ENCODE measurements at places on chromosomes 13 and 19.
A peak's percentile ranks its signal among the peaks of the same experiment; 100 is the strongest.

GRCh38 chr19:12784394-12784870 lies 6.9 kb upstream of the JUNB start:
- no peaks in the 10 kb centered on the region for H3K36me3 ChIP-seq
- no peak overlapping the region for H3K27ac ChIP-seq
- no peaks in the 10 kb centered on the region for H3K27me3 ChIP-seq
- DNase-seq: no peak
- H3K4me1 ChIP-seq: peaks cover 13% of the 10 kb centered on the region
- H3K4me3 ChIP-seq: no peak overlapping the region

DNA sequence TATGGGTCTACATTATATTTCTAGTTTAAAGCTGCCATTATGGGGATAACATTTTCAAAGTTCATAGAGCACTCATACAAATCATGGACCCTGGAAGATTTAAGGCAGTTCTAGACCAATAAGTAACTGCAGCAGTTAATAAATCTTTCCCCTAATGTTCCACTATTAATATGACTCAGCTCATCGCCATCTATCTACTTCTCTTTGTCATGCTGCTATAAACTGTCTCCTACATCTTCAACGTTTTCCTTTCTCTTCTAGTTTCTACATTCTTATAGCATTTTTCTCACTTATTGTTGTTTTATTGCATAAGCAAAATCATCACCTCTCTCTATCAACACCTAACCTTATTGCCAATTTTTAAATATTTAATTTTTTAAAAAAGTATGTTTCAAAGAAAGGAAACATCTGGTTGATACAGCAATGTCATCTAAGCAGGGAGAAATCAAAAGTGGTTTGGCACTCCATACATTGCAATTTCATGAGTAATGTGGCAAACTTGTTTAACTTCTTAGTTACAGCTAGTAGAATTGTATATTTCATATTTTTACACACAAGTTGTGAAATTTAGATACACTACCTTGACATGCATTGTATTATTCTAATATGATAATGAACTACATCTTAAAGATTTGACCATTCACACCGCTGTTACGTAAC lies 1500.4 kb upstream of the MIR17HG start:
- no peaks in the 10 kb centered on the region for H3K27me3 ChIP-seq
- H3K4me3 ChIP-seq: no peak overlapping the region
- H3K27ac ChIP-seq: no peak overlapping the region
- no peaks in the 10 kb centered on the region for H3K36me3 ChIP-seq
- no peak for DNase-seq
- H3K4me1 ChIP-seq: no peaks in the 10 kb centered on the region

DNA sequence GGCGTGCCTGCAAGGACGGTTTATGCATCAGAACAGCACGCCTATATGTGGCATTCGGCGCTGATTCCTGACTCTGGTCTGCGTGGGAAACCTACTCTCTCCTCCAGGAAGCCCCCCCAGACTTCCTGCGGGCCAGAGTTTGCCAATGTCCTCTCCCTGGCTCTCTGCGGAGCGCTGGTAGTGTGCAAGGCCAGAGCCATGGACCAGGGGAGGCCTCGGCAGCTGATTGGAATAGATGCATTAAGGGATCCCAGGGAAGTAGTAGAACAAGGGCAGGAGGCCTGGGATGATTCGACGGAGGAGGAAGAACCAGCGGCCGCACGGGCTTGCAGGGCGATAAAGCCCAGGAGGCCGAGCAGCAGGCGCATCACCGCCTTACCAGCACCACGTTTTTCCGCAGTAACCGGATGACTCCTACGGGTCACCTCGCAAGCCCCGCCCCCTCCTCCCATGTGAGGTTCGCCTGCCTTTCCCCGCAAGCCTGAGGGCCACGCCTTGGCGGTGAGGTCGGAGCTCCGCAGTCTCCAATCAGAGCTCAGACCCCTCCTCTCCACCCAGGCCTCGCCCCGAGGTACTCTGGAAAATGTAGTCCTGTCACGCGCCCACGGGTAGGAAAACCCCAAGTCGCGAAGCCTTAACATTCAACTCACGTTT lies 5.0 kb downstream of the CLEC11A start:
- no peak overlapping the region for H3K4me3 ChIP-seq
- no peak for DNase-seq
- H3K27me3 ChIP-seq: no peaks in the 10 kb centered on the region
- H3K4me1 ChIP-seq: peaks cover 3% of the 10 kb centered on the region

DNA sequence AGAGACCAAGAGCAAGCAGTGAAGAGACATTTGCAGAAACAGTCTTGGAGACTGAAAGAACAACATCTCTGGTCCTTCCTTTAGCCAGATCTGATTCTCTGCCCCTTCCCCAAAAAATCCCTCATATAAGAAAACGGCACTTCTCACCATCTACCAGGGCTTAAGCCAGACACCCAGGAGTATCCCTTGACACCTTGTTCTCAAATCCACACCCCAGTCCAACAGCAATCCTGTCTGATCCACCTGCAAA lies 1.7 kb upstream of the PLEKHG2 start:
- peak overlapping the region; percentile 94 for H3K4me3 ChIP-seq
- H3K27ac ChIP-seq: peak overlapping the region; percentile 92
- no peaks in the 10 kb centered on the region for H3K27me3 ChIP-seq
- DNase-seq: no peak
- peaks cover 33% of the 10 kb centered on the region for H3K4me1 ChIP-seq

GRCh38 chr13:46831588-46832194 lies 34.7 kb upstream of the ESD start:
- H3K36me3 ChIP-seq: no peaks in the 10 kb centered on the region
- no peak overlapping the region for H3K4me3 ChIP-seq
- no peak overlapping the region for H3K27ac ChIP-seq
- H3K27me3 ChIP-seq: no peaks in the 10 kb centered on the region

Measured in MCF 10A (cell line).